ENCODE measurements at places on chromosomes 2 and 18.
A peak's percentile ranks its signal among the peaks of the same experiment; 100 is the strongest.

DNA sequence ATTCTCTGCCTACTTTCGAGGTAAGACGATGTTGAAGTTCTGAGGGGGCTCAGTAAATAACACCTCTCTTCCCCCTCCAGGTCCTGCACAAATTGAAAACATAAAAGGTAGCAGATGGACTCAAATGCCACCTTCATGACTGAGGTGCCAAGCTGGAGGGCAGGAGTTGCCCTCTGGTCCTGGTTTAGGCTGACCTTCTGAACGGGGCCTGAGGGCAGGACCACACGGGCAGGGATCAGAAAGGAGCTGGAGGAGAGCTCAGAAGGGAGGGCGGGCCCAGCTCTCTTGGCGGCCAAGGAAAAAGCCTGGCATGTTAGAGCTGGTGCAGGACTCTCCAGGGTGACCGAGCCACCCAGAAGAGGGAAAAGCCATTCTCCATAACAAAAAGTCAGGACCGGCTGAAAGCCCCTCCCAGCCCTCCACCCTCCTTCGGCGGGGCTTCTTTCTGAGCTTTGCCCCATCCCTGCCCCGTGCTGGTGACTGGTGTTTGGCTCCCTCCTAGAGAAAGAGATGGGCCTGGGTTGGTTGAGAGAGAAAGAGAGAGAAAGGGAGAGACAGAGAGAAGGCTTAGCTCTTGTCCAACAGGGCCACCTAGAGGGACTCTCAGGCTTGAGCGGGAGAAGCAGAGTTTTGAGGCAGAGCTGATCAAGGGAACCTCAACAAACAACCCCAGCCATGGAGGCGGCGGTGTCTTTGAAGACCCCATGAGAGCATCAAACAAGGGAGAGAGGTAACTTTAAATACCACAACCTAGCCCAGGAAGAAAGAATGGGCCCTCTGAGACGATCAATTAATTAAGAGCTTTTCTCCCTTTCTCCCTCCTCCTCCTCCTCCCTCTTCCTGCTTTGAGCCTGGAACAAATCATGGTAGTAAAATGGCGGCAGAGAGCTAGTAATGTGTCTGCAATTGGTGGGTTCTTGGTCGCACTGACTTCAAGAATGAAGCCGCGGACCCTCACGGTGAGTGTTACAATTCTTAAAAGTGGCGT is 50.8 kb downstream of the WIPF1 start:
- DNase-seq: no peak

DNA sequence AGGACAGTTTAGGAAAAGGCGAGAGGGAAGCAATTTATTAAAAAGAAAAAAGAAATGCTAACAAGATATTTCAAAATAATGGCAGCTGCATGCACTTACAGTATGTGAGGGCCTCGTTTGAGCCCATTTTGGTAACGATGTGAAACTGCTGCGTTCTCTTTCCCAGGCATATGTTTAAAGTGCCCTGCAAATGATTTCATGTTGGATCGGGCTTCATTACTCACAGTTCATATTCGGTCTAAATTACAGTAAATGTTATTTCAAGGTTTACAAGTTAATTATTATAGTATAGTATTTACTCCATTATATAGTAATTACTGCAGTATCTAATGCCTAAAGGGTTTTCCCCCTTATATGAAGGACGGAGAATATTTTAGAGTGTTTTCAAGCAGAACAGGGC is 679.1 kb downstream of the BCL11A start:
- DNase-seq: no peak

DNA sequence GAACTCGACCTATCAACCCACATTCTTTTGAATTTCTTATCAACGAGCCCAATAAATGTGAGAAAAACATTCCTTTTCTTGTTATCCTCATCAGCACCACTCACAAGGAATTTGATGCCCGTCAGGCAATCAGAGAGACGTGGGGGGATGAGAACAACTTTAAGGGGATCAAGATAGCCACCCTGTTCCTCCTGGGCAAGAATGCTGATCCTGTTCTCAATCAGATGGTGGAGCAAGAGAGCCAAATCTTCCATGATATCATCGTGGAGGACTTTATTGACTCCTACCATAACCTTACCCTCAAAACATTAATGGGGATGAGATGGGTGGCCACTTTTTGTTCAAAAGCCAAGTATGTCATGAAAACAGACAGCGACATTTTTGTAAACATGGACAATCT is 378.2 kb downstream of the STK39 start:
- DNase-seq: no peak

GRCh38 chr2:240561325-240561971 is 1.3 kb downstream of the DUSP28 start:
- peak; percentile 39 for DNase-seq

- DNase-seq: peak; percentile 9
Measured at GRCh38 chr2:213476641-213477040, 192.4 kb downstream of the SPAG16 start.

DNA sequence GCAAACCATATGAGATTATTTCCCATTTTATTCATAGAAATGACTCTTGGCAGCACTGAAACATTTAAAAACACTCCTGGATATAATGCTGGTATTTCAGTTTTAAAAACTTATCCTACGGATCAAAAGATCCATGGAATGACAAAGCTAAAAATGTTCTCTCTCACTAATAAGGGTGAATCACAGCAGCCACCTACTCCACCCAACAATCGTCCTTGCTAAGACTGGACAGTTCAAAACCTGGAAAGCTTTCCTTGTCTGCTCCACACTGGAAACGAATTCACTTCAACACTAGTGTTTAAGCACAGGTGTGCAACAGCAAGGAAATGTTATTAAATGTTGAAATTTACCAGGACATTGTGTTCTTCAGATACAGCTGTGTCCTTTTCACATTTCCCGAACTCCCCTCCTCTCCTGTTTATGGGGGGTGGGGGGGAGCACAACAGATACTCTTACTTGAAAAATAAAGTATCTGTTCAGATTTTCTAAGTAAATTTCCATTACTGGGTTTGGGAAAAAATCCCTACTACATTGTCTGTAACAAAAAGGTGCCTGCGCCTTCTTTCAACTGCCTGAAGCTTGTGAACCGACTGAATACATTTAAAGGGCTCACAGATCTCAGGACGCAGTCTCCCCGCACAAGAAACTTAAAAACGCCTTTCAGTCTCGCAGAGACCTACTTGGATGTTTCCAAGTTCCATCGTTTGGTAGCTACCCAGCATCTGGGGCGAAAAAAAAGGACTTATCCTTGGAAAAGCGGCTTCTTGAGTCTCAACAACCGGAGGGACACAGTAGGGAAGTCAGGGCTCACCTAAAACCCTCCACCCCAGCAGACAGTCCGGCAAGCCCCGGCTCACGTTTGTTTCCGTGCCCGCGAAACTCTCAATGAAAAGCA is 1.3 kb downstream of the YWHAQ start:
- DNase-seq: no peak

- DNase-seq: no peak
Measured at GRCh38 chr18:44039826-44040225, 640.9 kb upstream of the SETBP1 start.

DNA sequence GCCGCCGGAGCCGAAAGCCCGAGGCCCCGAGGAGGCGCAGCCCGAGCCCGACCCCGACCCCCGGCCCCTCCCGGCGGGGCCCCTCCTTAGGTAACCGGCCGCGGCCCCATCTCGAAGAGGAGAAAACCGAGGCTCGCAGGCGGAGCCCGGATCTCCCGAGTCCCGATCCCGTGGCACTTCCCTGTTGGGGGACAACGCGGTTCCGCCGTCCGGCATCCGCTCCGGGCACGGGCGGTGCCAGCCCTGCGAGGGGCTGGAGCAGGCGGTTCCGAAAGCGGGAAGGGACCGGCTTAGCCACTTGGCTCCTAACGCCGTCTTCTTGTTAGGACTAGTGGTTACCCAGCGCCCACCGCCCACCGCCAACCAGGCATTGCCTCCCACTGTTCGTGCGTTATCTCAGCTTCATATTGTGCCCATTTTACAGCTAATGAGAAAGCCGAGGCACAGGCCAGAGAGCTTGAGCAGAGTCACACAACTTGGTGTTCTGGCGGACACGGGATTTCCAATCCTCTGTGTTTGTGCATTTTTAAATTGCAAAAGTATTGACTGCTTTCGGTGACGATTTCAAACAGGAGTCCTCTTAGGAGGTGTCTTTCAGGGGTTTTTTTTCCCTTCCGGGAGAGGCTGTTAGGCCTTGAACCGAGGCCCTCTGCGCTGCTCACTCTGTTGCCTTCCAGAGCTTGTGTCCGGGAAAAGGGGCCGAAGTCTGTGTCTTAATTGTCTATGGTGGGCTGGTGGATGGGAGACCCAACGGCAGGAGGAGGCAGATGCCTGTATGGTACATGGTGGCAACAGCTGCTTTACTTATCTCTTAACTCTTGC is 562 bp downstream of the CENPA start:
- no peak for DNase-seq

- DNase-seq: no peak
Measured at GRCh38 chr2:120847700-120848321, 112.1 kb downstream of the GLI2 start.

DNA sequence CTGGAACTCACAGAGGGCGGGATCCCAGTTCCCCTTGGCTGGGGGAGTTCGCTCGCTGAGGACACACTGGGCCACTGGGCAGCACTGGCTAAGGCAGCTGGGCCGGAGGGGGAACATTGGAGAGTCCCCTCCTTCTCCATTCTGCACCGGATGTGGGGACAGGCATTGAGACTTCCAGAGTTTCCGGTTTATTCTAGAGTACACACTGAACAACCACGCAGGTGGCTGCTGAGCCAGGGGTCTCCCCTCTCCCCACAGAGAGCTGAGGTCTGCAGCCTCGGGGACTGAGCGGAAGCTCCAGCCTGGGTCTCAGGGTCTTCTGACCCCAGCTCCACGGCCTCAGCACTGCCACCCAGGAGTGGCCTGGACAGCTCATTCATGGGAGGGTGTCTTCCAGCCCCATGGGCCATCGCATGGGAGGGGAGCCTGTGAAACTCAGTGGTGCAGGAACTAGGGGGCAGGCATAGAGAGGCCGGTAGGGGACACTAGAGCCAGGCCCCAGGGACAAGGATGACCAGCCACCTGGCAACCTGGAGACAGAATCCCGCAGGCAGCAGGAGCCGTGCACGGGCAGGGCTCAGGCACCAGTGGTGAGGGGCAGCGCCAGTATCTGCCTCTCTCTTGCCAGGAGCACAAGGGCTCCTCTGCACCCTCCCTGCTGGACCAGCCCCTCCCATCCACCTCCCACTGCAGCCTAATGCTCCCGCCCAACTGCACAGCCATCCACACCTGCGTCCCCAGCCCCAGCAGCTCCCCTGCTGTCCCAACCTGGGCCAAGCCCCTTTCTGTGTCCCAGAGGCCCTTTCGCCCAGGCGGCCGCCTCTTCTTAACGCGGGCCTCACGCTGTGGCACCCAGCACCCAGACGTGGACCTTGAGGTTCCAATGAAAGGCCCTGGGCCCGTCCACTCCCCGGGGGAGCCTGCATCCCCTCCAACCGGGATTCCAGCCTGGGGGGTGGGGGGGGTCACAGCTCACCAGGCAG is 45.1 kb upstream of the GPC1 start:
- DNase-seq: no peak

DNA sequence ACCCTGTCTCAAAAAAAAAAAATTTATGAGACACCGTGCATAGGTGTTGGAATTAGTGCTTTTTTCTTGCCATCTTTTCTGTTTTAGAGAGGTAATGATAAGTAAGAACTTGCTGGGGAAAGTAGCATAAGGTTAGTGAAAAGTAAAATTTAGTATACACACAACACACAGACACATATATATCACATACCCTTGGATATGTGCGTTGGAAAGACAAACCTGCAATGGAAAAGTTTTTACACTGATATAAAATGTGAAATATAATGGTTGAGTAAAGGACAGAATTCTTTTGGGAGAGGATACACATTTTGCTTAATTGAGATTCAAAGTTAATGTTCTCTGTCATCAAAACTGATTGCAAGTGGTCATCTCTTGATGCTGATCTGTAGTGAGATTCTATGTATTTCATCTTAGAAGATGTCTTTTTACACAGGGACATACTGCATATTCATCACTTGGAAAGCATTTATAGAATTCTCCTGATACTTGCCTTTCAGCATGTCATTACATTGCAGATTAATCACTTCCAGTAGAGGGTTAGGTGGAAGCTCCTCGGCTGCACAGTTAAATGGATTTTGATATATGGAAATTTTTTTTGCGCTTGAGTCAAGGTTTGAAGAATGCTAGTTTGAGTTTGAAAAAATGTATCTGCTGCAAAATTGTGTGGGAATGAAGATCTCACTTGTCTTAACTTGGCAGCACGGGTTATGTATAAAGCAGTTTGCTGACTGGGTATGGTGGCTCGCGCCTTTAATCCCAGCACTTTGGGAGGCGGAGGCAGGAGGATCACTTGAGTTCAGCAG is 13.5 kb downstream of the PPP1CB start:
- DNase-seq: no peak

GRCh38 chr2:214139630-214140284 is 271.1 kb upstream of the VWC2L start:
- DNase-seq: peak; percentile 13

DNA sequence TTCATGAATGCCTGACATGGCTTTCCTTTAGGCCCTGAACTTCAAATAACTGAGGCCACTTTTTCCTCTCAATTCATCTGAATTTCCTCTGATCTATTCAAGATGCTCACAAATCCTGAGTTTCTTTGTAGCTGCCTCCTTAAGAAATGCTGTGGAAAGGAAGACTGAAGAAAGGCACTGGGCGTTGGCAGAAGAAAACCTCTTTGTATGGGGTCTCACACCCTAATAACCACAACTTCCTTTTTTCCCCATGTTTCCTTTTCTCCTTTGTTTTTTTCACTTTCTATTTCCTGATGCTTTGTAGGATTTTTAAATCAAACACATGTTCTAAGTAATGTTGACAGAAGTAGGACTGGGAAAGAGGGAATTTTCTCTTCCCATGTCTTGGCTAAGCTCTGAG is 447.4 kb downstream of the CMPK2 start:
- DNase-seq: no peak

GRCh38 chr2:202251494-202251893 is 13.1 kb upstream of the SUMO1 start:
- no peak for DNase-seq

DNA sequence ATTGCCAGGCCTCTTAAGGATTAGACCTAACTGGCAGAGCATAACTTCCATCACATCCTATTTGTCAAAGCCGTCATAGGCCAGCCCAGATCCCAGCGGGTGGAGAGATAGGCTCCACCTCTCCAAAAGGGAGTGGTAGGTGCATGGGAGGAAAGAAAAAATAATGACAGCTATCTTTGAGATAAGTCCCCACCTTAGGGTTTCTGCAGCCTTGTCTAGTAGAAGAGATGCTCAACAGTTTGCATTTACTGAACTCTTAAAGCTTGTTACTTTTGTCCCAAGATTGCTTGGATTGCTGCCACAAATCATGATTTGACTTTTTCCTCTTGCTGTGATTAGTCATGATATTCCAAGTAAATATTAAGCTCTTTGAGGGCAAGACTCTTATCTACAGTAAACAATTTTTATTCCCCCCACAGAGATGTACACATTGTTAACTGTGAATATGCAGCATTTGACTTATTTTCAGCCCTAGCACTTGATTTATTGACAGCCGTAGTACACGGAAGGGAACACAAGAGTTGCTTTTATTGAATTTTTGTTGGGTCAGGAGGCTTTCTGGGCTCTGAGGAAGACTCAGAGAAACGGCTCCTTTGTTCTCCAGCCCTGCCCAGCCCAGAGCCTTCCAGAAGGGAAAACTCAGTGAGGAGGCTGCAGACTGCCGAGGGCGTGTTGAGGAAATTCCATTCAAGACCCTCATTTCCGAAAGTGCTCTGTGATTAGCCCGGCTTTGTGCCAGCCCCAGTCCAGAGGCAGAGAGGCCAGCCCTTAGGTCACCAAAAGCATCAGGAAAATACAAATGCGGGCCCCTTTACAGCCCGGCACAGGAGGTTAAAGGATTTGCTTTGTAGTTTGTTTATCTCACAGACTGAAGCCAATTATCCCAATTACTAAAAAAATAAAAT is 75.5 kb upstream of the ZNF532 start:
- no peak for DNase-seq

GRCh38 chr2:24816884-24817283 is 23.7 kb downstream of the CENPO start:
- DNase-seq: no peak
